ENCODE measurements at places on chromosomes 12 and 14.
A peak's percentile ranks its signal among the peaks of the same experiment; 100 is the strongest.

- peak; percentile 50 for DNase-seq
Measured at GRCh38 chr12:57603815-57604453, 690 bp upstream of the DTX3 start.

DNA sequence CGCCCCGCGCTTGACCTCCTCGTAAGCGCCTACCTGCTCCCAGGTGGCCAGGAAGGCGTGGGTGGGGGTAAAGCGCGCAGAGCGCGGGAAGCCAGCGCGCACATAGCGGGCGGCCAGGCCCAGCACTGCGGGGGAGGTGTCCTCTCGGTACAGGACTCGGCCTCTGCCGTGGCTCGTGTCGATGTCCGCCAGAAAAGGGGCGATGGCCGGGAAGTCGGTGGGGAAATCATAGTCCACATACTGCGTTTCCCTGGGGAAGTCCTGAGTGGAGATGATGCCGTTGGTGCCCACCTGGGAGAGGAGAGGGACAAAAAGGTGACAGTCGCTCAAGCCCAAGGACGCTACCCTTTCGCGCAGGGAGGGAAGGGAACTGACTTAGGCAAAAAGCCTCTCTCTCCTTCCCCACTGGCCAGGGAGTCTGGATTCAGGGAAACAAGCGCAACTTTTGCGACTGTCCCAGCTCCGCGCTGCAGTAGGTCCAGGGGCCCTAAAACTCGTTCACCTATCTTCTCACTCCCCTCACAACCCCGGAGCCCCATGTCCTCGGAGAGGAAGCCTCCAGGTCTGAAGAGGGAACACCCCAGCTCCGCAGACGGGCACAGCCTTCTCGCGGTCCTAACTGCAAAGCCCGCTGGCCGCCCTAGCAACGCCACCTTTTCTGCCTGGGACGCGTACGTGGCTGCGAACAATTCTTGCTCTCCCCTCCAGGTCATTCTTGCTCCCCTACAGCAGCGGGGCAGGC lies 815 bp downstream of the NID2 start:
- peak; percentile 50 for DNase-seq

DNA sequence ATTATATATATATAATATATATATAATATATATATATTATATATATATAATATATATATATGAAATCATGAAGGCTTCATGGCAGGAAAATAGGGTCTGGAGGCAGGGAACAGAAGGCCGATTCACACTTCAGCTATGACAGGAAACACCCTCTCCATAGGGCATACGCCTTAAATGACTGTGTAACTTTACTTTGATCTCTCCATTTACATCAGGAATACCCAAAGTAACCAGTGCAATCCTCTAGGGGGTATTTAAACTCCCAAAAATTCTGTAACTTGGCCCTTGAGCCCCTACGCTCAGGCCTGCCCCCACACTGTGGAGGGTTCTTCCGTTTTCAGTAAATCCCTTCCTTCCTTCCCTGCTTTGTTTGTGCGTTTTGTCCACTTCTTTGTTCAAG lies 40.4 kb upstream of the PPP2R5C start:
- no peak for DNase-seq

- DNase-seq, result no peak
Measured at GRCh38 chr12:124147027-124147426, 147.9 kb upstream of the RFLNA start.

GRCh38 chr12:53994009-53994263 lies 6.0 kb upstream of the HOXC9 start:
- DNase-seq, result no peak

DNA sequence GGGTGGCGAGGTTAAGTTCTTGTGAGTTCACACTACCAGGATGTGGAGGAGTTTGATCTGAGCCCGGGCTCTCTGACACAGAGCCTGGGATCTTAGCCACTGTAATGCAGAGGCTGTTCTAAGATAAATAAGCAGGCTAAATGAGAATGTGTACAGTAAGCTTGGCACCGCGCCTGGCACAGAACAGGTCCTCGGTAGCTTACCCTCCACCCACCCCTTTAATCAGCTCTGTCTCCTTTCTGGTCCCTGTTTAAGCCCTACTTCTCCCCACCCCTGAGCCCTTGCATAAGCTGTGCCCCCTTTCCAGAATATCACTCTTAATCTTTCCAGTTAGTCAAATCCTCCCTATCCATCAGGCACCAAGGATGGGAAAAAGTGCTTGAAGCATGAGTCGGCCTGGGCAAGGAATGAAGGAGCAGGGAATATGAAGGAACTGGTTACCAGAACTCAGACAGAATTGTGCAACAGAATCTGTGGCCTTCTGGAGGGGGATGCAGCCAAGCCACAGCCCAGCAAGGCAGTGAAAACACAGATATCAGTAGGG lies 32.8 kb upstream of the CMKLR1 start:
- peak; percentile 45 for DNase-seq

DNA sequence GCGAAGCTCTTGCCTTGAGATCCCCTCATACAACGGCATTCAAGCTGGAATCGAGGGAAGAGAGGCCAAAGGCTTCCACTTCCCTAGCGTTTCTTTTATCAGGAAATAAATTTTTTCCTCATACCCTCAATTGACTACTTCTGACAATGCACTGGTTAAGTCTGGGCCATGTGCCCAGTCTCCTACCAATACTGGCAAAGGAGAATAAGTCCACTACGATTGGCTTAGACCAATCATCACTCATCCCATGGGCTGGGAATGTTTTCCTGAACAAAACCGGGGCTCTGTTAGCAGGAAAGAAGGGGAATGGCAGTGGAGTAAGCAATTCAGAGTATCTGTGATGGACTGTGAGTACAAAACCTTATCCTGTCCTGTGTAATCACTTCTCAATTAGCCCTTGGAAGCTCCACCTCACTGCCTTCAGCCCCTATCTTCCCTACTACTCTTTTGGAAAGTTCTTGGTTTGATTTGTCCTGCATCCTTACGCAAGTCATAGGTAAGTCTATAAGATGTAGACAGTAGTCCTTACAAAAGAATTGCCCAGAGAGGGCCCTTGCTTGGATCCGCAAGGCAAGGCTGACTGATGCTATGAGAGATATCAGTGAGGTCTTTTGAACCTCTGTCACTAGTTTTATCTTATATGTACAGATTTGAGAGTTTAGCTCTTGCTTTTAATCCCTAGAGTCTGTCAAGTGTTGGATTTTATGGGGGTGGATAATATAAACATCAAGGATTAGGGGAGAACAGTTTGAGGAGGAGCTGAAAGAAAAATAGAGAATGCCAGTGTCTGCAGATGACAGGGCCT lies 36.3 kb upstream of the CDK17 start:
- no peak for DNase-seq

GRCh38 chr14:105249182-105250007 lies 1.1 kb downstream of the BTBD6 start:
- DNase-seq, result peak; percentile 31

DNA sequence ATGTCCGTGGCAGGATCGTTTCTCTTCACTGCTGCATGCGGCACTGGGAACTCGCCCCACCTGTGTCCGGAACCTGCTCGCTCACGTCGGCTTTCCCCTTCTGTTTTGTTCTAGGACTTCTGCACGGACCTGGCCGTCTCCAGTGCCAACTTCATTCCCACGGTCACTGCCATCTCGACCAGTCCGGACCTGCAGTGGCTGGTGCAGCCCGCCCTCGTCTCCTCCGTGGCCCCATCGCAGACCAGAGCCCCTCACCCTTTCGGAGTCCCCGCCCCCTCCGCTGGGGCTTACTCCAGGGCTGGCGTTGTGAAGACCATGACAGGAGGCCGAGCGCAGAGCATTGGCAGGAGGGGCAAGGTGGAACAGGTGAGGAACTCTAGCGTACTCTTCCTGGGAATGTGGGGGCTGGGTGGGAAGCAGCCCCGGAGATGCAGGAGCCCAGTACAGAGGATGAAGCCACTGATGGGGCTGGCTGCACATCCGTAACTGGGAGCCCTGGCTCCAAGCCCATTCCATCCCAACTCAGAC lies 1.2 kb downstream of the FOS start:
- DNase-seq, result peak; percentile 55

GRCh38 chr14:104138718-104139459 lies 502 bp downstream of the KIF26A start:
- DNase-seq, result no peak

- peak; percentile 74 for DNase-seq
Measured at GRCh38 chr12:8609061-8609570, 3.5 kb downstream of the AICDA start.

DNA sequence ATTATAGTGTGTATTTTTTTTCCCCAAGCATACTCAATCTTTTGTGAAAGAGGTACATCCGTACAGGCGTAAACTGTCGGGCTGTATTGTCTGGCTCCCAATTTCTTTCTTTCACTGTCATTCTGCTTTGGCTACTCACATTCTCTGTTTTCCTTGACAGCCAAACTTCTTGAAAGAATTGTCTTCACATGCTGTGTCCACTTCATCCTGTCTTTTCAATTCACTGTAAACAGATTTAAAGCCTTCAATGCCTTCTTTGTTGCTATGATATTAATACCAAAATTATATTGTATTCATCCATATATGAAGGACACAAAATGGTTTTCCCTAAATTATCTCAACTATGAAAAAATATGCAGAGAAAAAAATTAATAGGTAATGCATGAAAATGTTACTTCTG lies 6.0 kb upstream of the ATP23 start:
- DNase-seq, result no peak

- DNase-seq, result peak; percentile 77
Measured at GRCh38 chr14:81269100-81269978, 48.6 kb upstream of the GTF2A1 start.

DNA sequence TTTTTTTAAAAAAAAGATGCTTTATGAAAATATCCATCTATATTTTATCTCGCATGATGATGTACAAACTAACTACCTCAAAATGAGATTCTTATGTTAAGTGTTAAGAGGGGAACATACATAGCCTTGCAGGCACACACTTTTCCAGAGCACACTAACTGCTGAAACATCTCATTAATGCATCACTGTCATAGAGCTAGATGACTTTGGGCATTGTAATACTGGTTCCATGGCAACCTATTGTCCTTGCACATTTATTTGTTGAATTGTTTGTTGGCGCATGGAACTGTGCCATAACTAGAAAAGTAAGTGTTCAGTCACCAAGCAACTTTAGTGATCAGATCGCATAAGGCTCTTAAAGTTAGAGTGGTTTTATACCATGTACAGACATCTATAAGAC lies 348.3 kb downstream of the GALC start:
- DNase-seq, result no peak

DNA sequence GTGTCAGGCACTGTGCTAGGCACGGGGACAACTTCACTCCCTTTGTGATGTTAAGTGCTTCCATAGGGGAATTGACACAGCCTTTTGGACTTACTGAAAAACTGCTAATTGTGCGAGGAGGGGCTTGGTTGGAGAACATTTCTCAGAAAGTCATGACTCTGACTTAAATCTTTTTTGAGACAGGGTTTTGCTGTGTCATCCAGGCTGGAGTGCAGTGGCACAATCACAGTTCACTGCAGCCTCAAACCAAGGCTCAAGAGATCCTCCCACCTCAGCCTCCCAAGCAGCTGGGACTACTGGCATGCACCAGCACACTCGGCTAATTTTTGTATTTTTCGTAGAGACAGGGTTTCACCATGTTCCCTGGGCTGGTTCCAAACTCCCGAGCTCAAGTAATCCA lies 10.2 kb upstream of the LTBP2 start:
- no peak for DNase-seq

DNA sequence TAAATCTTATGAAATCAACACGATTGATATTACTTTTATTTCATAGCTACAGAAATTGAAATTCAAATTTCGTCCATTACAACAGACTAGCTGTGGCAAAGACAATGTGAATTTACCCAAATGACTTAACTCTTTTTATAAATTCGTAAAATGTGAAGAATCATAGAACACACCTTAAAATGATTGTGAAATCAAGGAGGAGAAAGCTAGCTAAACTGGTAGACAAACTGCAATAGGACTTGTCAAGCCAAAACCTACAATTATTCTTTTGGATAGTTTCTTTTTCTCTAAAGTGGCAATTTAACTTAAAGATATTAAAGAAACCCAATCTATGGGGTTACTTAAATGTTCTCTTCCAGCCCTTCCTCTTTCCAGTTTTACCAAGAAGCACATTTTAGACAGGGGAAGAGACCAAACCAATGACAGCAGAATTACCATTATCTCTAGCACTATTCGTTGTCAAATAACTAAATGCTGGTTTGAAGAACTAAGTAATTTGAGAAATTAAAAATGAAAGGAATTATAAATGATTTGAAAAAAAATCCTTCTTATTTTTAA lies 807 bp upstream of the SLC16A7 start:
- no peak for DNase-seq

GRCh38 chr12:5200278-5201087 lies 156.8 kb downstream of the KCNA5 start:
- DNase-seq, result no peak

GRCh38 chr12:113535100-113535499 lies 63.4 kb upstream of the LHX5 start:
- no peak for DNase-seq

DNA sequence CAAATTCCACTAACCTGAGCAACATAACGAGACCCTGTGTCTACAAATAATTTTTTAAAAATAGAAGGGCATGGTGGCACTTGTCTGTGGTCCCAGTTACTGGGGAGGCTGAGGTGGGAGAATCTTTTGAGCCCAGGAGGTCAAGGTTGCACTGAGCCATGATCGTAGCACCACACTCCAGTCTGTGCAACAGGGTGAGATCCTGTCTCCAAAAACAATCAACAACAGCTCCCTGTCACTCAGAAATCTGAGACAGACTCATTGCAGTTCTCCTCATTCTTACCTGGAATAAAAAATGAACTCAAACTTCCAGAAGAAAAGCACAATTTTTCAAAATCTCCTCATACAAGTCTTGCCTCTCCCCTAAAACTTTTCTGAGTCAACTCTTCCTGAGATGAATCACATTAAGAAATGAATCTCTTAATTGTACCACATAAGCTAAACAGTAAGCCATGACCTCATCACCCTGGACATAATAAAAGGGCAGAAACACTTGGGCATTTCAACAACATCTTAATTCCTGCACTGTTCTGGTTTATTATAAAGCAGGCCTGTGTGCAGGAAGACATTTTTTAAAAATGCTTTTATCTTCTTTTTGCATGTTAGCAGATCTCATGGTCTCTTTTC lies 214.3 kb upstream of the CDKN3 start:
- DNase-seq, result peak; percentile 40

DNA sequence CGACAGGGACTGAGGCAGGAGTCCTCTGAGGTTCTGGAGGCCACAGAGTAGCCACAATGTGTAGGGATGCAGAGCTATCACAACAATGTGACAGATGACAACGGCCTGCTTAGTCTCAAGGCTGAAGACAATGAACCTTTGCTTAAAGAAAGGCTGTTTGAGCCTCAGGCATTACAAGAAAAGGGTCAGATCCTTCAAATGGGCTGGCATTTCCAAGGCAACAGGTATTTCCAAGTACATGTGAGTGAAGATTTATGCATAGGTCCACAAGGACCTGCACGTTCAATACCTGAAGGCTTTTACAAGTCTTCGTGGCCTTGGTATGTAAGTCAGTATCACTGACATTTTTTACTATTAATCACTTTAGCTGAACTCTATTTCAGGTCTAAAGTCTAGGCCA lies 62.0 kb downstream of the TMCC3 start:
- DNase-seq, result no peak

DNA sequence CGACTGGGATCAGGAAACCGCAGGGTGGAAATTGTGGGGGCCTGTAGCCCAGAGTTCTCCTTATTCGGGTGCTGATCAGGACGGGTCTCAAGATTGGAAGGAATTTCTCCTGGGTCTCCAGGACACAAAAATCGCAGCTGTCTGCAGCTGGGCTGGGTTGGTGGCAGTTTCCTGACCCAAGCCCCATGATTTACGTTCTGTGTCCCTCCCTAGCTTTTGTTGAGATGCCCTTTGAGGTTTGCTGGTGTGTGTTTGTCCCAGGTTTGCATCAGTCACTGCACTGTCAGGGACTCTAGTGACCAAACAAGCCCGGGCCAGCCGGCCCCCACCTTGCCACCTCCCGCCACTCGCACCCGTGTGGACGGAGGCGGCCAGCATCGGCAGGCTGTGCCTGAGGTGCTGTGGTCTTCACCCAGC lies 89.5 kb downstream of the FBXL14 start:
- no peak for DNase-seq
